ENCODE measurements at places on chromosomes 7 and 10.
A peak's percentile ranks its signal among the peaks of the same experiment; 100 is the strongest.

DNA sequence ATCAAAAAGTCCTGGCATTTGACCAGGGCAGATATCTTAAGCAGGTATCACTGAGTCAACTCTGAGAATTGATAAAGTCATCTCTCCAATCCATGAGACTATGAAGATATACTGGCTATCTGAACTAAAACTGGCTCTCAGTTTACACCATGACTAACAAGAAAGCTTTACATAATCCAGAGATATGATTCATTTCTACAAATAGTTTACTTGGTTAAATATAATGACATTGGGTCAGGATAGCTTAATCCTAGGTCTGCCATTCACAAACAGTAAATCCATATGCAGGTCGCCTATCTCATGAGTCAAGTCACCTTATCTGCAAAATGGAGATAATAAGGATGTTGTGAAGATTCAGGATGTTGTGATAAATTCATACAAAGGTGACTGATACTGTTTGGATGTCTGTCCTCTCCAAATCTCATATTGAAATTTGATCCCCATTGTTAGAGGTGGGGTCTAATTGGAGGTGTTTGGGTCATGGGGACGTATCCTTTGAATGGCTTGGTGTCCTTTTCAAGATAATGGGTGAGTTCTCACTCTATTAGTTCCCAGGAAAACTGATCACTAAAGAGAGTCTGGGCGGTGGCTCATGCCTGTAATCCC lies 117.4 kb downstream of the JMJD1C start:
- DNase-seq = no peak

- no peak for DNase-seq
Measured at GRCh38 chr7:51309361-51310130, 7.1 kb downstream of the COBL start.

DNA sequence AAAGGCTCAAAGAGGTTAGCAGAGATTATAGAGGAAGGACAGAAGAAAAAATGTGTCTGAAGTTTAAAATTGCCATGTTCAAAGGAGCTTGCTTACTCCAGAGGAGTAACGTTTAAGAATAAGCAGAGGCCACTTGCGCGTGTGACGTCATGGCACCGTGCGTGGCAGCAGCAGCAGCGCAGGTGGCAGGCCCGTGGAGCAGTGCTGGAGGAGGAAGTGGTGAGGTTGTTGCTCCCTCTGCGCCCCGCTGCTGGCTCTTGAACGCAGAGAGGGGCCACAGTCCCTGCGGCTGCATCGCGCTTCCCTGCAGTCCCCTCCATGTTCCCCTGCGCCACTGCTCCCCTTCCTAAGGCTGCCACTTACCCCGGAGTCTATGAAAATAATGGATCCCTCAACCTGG lies 37.5 kb downstream of the GDI2 start:
- DNase-seq = peak; percentile 74

GRCh38 chr7:1609023-1609422 lies 39.2 kb upstream of the PSMG3 start:
- no peak for DNase-seq

DNA sequence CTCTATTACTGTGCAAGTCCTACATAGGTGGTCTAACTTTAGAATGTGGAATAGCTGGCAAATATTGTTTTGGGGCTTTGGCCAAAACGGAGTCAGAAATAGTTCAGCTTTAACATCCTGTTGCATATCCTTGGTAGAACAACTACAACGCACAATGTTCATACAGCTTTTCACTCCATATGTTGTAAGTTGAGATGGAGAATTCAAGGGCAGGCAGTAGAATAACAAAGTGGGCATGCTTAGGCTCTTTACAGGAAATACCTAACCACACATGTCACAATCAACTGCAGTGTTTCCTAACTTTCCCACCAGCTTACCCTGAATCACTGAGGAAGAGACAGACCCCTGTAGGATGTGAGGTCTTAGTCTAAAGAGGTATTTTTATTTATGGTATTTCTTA lies 122.3 kb downstream of the PPP1R3A start:
- DNase-seq = no peak

DNA sequence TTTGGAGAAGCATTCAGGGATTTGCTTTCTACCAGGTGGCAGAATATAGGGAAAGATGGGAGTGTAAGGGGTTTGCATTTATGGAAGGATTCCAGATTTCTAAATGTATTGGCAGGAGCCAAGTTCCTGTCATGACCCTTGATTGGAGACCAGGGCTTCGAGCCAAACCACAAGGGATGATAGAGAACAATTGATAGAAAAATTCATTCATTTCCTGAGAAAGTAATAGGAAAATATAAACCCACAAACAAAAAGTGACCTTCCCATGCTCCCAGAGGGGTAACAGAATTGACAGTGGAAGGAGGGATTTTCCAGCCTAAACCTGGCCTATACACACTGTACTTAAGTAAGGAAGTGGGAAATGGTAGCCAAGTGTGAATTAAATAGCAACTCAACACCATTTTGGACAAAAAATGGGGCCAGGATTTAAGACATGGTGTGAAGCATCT lies 22.4 kb upstream of the IFIT2 start:
- DNase-seq = no peak

DNA sequence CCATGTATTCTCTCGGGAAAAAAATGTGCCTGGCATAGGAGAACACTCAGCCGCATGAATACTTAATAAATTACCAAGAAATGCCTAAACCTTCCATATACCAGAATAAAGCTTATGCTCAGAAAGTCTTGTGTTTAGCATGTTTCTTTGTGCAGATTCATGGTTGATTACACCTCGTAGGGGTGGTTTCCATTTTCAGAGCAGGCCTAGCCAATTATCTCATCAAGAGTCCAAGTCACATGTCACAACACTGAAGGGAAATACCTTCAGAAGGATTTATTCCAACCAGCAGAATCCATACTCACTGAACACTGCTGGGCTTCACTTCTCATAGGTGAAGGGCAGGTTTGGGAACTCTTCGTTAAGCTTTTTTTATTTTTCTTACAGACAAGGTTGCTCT lies 539.7 kb downstream of the PLXDC2 start:
- DNase-seq = no peak

GRCh38 chr10:86165666-86166065 lies 200.9 kb downstream of the GRID1 start:
- no peak for DNase-seq

- DNase-seq = no peak
Measured at GRCh38 chr7:149765399-149766121, 7.8 kb downstream of the ZNF467 start.

GRCh38 chr7:16463949-16464715 lies 1.4 kb downstream of the SOSTDC1 start:
- no peak for DNase-seq

DNA sequence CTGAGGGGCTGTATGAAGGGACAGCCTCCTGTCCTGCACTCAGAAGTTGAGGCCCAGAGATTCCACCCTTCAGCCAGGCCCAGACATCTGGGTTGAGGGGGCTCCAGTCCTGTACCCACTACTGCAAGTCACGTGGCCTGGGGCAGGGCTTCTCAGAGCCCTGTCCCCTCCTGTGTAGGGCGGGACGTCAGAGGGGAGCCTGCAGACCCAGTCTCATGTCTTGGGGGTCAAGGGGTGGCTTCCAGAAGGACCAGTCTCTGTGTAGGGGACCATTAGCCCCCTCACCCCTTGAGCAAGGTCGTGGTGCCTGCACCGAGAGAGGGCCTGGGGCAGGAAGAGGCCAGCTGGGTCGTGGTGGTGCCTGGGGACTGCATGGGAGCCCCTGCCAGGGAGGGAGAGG lies 593 bp upstream of the PILRA start:
- DNase-seq = no peak

DNA sequence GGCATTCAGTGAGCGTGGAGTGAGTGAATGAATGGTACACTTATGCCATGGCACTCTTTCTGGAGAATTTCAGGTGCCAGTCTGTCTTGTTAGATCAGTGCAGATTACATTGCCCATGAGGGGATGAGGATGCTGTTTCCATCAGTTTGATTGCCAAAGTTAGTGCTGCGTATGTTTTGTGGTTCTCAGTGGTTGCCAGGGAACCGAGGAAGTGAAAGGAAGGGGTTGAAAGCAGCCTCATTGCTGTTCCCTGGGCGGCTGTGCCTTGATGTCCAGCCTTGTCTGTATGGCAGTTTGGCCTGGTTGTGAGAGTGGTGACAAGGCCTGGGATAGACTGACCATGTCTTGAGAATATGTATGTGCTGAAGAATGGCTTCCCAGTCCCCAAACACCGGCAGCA lies 30.2 kb downstream of the WBP1L start:
- DNase-seq = no peak

DNA sequence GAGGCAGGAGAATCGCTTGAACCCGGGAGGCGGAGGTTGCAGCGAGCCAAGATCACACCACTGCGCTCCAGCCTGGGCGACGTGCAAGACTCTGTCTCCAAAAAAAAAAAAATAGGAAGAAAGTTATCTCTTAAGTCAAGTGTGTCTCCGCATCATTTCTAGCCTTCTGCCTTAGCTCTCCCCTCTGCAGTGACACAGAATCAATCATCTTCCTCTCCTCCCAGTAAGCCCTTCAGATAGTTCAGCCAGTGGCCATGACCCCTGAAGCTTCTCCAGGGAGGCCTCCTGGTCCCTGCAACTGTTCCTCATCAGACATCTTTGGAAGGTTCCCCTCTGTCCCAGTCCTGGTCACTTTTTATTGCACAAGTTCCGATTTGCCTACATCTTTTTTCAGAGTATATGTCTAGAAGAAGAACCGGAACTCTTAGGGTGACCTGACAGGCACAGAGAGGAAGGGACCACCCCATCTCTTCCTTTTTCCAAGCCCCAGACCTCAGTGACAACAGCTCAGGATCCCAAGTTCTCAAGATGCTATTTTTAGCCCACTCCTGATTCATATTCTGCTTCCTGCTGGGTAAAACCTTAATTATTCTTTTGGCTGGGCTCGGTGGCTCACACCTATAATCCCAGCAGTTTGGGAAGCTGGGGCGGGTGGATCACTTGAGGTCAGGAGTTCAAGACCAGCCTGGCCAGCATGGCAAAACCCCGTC lies 6.6 kb upstream of the RHBDD2 start:
- DNase-seq = no peak

GRCh38 chr10:80280071-80280800 lies 9.2 kb downstream of the MAT1A start:
- DNase-seq = no peak

DNA sequence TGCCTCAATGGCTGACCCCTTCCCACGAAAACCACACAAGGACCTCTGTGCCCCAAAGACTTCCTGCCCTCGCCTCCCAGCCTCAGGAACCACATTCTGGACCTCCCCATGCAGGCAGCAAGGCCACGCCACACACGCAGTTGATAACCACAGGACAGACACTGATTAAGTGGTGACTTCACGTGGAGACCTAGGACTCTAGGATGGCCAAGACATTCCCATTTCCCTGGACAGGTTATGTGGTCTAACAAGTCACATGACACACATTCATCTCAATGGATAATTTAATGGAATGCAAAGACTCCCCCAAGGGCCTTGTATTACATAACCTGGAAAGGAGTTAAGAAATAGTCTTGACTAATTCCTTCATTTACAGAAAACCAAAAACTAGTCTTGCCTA lies 110.2 kb downstream of the LARP4B start:
- DNase-seq = no peak

DNA sequence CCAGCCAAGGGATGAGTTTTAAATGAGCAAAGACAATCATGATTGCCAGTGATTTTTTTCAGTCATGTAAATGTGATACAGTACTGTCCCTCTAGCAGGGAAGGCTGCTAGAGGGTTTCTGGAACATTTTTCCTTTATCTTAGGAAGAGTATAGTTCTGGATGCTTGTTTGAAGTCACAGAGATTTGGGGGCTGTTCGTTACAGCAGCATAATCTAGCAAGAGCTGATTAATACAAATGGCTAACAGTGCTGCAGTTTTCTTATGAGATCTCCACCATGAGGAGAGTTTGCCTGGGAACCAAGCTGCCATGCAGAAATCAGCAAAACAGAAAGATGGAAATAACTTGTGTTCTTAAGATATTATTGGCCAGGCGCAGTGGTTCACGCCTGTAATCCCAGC lies 7.9 kb upstream of the PPA1 start:
- no peak for DNase-seq

- DNase-seq = no peak
Measured at GRCh38 chr10:101752241-101752640, 23.7 kb downstream of the FGF8 start.

DNA sequence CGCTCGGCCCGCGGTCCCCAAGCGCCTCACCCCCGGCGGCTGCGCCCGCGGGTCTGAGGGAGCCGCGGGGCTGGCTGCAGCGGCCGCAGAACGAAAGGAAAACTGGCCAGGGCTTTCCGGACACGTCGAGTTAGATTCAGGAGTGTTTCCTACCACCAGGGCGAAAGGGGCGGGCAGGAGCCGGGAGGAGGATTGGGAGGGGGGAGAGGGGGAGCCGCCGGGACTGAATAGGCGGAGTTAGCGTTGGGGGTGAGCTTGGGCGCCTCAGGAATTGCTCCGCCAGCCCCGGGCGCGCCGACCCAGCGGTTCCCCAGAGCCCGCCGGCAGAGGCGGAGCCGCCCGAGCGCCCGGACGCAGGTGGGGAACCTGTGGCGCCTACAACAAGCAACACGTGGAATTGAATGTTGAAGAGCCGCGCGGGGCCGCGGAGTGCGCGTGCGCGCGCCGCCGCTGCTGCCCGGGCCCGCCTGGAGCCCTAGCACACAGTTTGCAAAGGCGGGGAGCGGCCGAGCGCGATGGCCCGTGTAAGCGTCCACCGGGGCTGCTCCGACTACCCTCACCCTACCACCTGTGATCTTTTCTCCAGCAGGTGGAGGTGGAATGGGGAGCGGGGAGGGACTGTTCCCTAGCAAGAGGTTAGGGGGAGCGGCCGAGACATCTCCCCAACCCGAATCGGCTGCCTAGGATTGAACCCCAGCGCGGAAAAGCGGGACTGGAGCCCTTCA lies at the start of gene CADPS2:
Gene CADPS2 (minus strand): TSS at position 104 of the 725 bp plus-strand sequence. CDS start 123 bp downstream, outside the sequence.
- DNase-seq = no peak

DNA sequence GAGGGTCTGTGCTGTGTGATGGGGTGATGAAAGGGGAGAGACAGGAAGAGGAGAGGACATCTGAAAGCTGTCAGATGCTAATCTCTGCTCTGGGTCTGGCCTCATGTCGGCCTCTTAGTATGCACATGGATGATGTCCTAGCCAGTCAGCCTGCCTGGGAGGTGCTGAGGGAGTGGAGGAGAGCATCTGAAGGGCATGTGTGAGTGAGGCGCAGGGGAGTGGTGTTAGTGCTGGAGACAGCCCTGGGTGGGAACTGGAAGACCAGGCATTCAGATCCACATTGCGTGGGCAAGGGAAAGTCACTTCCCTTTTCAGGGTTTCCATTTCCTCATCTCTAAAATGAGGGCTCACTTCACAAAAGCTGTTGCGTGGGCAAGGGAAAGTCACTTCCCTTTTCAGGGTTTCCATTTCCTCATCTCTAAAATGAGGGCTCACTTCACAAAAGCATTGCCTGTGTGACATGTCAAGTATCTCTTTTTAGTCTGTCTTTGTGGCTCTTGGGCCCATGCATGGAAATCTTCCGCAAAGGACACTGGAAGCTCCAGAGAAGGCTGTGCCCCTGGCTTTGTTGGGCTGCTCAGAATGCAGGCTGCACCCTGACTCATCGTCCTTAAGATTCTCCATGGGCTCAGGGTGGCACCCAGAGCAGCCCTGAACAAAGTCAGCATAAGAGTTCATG lies 10.0 kb downstream of the SFTPD start:
- no peak for DNase-seq

DNA sequence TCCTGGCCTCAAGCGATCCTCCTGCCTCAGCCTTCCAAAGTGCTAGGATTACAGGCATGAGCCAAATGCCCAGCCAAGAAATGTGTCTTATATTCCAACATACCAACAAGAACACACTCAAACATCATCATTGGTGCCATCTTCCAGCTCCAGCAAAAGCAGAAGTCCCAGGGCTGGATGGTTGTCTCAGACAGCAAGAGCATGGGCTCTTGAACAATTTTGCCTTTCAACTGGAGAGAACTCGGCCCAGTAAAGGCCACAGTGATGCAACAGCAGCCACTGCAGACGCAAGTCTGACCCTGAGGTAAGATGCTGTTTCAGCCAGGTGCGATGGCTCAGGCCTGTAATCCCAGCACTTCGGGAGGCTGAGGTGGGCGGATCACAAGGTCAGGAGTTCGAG lies 52.8 kb upstream of the NFE2L3 start:
- DNase-seq = no peak
